ENCODE measurements at places on chromosomes 1 and 21.

DNA sequence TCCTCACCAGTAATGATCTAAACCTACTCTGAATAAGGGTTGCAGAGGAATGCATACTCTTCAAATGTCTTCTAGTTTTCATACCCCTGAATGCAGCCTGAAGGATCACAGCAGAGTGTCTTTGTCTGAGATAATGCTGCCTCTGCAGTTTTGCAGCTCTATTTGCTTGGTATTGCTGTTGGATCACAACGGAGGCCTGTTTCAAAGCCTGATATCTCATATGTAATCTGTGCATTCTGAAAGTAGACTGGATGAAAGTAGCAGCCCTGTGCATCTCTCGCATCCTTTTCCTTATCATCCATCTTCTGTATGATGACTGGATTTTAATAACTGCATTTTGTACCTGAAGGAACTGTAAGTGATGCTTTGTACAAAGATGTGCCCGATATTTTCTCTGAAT is 34.9 kb upstream of the F13B start:
- no peak for DNase-seq

DNA sequence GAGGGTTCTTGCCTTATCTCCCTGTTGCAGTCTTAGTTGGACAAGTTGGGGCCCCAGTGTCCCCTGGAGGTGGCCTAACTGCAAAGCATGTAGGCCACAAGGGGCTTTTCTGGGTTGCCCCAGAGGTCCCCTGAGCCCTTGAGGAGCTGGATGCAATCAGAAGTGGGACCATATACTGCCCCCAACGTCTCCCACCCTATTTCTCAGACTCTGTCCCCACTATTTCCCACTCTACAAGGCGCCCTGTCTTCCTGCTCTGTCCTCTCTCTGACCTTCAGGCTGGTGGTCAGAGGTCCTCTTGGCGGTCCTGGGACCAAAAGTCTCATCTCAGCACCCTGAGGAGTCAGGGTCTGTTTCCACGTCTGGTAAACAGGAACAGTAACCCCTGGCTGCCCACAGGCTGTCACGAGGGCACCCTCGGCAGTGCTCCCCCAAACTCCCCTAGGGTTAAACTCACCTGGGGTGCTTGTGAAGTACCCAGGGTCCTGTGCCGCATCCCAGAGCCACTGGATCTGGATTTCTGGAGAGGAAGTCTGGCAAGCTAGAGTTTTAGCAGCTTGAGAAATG is 14.9 kb downstream of the PROK1 start:
- DNase-seq, result no peak

GRCh38 chr1:39671793-39672550 is at the start of gene NT5C1A:
Gene NT5C1A, minus strand, starts transcription at chr1:39672107. Its CDS starts 69 bp downstream, at chr1:39672038.
- peak; percentile 28 for DNase-seq

- no peak for DNase-seq
These were observed 3.4 kb downstream of the CEP85 start for GRCh38 chr1:26237230-26237966.

DNA sequence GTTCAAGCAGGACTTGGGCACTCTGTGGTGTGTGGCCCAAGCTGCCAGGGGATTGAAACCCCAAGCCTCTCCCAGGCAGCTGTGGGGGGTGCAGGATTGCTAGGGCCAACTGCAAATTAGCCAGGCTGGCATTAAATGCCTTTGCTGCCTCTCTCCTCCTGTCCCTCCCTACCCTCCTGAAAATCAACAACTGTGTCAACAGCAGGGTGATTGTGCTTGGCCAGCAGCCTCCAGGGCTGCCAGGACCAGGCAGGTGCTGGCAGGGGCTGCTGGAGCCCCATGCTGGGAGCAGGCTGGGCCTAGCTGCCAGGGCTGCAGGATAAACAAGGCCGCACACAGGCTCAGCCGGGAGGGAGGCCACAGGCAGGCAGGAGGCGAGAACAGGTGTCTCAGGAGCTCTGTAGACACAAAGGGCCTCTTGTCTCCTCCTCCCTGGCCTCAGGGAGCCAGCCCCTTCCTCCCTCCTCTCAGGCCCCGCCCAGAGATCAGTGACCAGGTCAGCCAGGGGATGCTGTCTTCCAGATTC is 11.4 kb downstream of the SOX13 start:
- peak; percentile 68 for DNase-seq

DNA sequence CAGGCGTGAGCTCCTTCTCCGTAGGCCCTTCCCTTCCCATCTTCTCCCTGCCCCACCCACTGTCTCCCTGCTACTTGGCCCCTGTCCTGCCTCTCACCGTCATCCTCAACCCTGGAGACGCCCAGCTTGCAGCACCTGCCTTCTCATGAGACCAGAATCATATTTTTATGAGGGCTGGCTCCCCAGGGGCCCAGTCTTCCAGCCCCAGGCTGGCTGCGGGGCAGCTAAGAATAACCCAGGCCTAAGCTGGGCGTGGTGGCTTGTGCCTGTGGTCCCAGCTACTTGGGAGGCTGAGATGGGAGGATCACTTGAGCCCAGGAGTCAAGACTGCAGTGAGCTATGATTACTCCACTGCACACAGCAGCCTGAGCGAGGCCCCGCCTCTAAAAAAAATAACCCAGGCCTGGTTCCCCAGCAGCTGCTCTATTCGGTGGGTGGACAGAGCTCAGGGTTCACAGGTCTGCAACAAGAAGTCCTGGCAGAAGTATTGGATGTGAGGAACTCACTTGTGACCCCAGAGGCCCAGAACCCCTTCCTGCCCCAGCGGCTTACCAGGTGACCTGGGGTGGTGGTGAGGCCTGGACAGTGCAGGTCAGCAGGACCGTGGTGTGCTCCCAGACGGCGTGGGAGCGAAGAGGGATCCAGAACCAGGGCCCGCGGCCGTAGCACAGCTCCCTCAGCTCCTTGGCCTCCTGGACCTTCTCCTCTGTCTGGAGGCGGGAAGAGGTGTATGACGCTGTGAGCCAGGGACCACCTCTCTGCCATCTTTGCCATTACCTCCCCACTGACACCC is 6.4 kb downstream of the MYOM3 start:
- DNase-seq, result no peak

DNA sequence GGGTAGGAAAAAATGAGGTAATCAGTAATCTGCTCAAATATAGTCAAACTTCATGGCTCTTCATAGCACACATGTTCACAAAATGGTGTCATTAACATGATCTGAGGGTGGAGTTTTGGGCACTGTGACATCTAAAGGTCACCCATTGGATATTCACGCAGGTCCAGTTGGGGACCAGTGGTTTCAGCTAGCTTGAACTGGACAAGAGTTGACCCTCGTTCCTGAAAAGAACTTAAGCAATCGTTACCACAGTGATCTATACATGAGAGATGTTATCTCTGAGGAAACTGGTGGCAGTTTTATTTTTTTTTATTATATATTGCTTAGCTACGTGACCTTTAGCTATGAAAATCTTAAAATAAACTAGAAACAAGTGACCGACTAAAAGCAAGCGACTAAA is 3.0 kb upstream of the OR2C3 start:
- no peak for DNase-seq

- no peak for DNase-seq
These were observed 30.5 kb upstream of the MACF1 start for GRCh38 chr1:39173995-39174380.

DNA sequence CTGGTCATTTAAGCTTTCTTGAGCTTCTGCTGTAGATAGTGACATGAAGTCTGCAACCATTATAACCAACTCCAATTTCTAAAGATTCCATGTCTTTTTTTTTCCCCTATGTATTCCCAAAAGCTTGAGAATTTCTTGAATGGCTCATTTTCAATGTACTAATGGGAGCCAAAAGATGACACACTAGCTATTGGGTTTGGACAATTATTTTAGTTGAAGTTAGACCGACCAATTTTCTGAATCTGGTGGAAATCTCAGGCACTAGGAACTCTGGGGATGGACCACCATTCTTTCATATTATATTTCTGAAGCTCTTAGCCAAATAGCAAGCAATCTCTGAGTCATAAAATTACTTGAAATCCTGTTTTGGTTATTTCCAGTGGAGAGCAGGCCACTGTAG is 617.4 kb upstream of the ADAMTS5 start:
- DNase-seq, result no peak

DNA sequence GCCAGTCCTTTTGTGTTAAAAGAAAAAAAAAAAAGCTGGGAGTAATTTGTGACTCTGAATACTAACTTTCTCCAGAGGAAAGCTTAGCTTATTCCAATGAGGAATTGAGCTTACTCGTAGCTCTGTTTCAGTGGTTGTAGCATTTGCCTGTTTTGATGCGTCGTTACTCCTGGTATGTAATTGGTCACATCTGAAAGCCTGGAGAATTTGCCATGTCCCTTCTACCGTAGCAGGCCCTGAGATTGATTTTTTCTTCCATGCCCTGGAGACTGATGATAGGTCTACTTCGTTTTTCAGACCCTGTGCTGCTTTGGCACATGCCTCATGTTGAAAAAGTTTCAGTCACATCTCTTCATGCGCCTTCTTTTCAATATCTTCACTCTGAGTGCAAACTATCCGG is 1103.0 kb downstream of the PLA2G4A start:
- DNase-seq, result no peak

GRCh38 chr21:46064870-46065214 is 33.1 kb upstream of the COL6A2 start:
- no peak for DNase-seq

DNA sequence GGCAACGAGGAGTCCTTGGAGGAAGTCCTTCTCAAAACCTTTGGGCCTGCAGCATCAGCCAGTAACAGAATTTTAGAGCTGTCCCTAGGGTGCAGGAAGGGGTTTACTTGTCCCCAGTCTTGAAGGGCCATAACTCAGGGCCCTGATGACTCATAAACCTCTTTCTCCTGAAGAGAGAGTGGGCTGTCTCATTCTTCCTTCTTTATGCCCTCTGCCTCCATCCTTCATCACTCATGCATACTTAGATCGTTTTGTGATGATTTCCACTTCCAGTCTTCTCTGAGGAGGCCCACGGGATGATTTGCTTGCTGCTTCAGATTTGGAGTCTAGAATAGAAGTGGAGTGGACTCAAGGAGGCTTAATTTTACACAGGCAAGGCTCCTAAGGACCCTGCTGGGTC is 60.2 kb downstream of the NDUFS5 start:
- no peak for DNase-seq

GRCh38 chr1:203537806-203538464 is 44.0 kb downstream of the OPTC start:
- no peak for DNase-seq

DNA sequence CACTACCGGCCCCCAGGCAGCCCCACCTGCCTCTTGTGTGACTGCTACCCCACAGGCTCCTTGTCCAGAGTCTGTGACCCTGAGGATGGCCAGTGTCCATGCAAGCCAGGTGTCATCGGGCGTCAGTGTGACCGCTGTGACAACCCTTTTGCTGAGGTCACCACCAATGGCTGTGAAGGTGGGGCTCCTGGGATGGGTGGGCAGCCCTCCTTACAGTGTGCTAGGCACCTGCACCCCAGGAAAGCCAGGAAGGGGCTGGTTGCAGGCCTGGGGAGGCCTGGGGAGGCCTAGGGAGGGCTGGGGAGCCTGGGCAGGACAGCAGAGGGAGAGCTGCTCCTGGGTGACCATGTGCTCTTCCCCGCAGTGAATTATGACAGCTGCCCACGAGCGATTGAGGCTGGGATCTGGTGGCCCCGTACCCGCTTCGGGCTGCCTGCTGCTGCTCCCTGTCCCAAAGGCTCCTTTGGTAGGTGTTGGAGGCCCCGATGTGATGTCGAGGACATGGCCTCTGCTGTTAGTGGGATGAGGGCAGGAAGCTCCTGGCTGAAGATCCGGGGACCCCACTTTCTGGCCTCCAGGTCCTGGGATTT is 16.5 kb downstream of the CELSR2 start:
- no peak for DNase-seq

GRCh38 chr1:220787069-220787619 is 431 bp downstream of the MTARC1 start:
- DNase-seq, result peak; percentile 72

DNA sequence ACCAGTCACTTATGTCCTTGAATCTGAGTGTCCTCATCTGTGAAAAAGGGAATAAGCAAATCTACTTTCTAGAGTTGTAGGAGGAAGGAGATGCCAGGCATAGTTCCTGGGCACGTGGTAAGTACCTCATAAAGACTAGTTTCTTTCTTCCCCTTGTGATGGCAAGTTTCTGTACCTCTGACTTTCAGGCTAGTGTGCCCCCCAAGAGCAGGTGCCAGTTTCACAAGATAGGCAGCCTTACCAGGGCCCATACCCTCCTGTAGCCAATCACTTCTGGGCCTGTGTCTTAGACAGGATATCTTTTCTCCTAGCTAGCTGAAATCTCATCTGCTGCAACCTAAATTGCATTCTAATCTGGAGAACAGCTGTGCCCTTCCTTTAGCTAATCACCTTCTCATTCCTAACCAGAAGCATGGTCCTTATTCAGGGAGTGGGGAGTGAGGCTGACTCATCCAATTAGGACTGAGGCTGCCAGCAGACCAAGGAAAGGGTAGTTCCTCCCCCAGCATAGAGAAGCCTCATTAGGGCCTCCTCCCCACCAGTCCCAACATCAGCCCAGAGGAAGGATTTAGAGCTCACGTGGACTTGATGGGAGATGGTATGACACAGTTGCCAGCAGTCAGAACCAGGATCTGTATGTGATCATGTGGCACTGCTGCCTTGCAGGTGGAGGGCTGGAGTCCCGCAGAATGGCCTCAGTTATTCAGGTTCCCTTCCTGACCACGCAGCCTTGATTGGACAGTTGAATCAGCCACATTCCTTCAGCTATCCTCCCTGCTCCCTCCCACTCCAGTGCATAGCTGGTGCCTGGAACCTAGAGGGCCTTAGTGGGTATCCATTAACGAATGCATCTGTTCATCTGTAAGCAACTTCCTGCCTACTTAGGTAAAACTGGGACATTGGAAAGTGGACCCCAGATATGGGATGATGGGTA is 7.9 kb downstream of the KLHDC8A start:
- DNase-seq, result no peak

DNA sequence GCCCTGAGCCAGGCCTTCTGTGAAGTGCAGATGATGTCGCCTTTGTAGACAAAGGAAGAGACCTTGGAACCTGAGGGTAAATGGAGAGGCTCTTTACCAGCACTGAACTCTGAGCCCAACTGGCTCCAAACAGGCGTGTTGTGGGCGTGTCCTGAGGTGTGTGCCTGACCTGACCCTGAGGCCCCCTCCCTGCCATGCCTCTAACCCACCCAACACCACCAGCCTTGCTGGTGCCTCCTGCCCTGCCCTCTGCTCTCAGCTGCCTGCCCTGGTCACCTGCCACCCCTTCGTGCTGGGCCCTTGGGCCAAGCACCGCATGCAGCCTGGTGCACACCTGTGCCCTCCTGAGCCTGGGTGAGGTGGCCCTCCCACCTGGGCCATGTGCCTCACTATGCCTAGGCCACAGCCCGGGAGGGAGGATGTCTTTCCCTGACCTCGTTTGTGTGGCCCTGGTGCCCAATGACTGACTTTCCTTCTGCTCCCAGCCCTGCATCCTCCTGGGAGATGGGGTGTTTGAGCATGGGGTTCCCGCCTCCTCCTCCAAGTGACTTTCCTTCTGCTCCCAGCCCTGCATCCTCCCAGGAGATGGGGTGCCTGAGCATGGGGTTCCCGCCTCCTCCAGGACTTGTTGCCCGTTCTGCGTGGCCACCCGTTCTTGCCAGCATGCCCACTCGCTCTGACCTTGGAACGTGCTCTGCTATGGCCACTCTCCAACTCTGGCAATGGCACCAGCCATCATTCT is 157.0 kb downstream of the PCBP3 start:
- DNase-seq, result no peak

GRCh38 chr1:199646761-199647160 is 380.7 kb upstream of the NR5A2 start:
- DNase-seq, result no peak

All from lung (tissue), 17 donors.